GM12878 (cell line): ENCODE measurements at places on chromosomes 6 and 20. TPM values are rescaled to one million over a fixed set of nuclear protein-coding genes. Genes with fewer than 3 reads are reported as not detected.

PKHD1 gene
- 0.03 and 0.05 TPM in 2 replicates for total RNA-seq

OOEP gene
- not detected in 2 replicates for total RNA-seq

DNA sequence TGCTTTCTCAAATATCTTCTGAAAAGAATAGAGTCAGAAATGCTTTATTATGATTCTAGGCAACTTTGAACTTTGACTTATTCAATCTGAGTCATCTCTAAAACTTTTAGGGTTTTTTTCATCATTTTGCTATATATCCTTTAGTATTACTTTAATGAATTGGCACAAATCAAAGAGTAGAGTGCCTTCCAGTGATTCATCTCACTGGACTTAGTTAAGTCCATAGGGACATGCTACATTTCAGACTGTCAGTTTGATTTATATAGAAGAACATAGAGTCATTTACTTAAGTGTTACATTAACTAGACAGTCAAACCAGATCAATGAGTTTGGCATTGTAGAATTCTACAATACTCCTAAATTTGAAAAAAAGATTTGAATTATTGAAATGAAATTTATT is 1235.7 kb upstream of the MAP3K7 start:
- no peaks in the 10 kb centered on the region for H3K36me3 ChIP-seq
- no peaks in the 10 kb centered on the region for H3K4me1 ChIP-seq
- H3K27ac ChIP-seq = no peak overlapping the region
- H3K27me3 ChIP-seq = no peaks in the 10 kb centered on the region
- DNase-seq = no peak
- no peak overlapping the region for H3K4me3 ChIP-seq

DNA sequence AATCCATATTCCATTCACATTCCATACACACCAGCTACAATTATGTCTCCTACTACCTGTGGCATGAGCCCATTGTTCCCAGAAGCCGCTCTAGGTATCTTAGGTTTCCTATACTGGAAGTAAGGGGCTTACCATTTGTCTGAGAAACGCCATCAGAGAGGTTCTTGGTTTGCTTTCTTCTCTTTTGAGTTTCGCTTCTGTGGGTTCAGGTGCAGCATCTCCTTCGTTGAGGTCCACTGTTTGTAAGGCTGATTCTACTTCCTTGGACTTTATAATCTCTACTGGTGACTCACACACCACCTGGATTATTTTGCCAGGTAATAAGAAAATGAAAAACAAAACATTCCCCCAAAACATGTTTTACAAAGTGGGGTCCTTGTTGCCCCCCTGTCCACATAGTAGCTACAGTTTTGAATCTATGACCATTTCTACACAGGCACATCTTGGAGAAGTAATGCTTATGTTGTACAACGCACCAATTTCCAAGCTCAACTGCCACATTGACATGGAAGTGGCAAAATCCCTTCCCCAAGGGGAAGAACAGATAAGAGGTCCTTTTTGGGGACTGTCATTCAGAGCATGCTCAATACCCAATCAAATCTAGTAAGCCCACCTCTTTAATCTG is 103.5 kb downstream of the BCAS1 start:
- no peak overlapping the region for H3K27ac ChIP-seq
- H3K4me3 ChIP-seq = no peak overlapping the region
- DNase-seq = no peak
- no peaks in the 10 kb centered on the region for H3K4me1 ChIP-seq
- H3K36me3 ChIP-seq = no peaks in the 10 kb centered on the region

GRCh38 chr6:42525206-42525605 is 38.6 kb upstream of the UBR2 start:
- H3K27ac ChIP-seq = no peak overlapping the region
- peaks cover 15% of the 10 kb centered on the region for H3K4me1 ChIP-seq
- DNase-seq = no peak
- no peaks in the 10 kb centered on the region for H3K36me3 ChIP-seq

- H3K4me1 ChIP-seq = no peaks in the 10 kb centered on the region
- no peak overlapping the region for H3K27ac ChIP-seq
- H3K36me3 ChIP-seq = no peaks in the 10 kb centered on the region
- no peak for DNase-seq
- H3K4me3 ChIP-seq = no peak overlapping the region
These were observed 13.0 kb downstream of the SERPINB6 start for GRCh38 chr6:2958331-2958711.

DNA sequence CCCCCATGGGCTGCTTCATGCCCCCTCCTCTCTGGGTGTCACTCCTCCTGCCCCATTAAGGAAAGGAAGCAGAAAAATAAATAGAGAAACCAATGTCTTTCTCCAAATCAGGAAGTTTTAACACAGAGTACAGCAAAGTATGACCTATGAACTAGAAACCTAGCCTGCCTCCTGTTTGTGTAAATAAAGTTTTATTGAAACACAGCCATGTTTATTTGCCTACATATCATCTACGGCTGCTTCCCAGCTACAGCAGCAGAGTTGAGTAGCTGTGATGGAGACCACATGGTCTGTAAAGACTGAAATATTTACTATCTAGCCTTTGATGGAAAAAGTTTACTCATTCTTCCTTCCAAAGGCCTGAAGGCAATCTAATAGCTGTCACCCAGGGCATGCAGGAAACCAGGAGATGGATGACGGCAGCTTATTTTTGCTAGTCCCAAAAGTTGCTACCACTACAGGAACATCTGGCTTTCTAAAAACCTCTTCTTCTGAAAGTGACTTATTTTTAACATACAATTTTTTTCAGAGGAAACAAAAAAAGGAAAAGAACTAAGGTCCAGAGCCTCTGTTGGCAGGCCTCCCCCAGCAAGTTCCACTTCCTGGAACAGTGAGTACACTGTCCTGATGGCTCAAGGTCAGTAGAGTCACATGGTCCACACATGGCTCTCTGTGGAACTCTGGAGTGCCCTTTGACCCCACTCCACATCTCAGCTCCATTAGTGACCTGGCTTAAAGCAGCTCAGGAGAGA is 287.8 kb downstream of the PTPRT start:
- DNase-seq = no peak
- H3K4me3 ChIP-seq = no peak overlapping the region
- H3K27ac ChIP-seq = no peak overlapping the region
- H3K27me3 ChIP-seq = no peaks in the 10 kb centered on the region

- 0 out of 2 replicates have a peak, but pooled peaks cover 2% of the 10 kb centered on the region for H3K27me3 ChIP-seq
- no peak for DNase-seq
- no peak overlapping the region for H3K27ac ChIP-seq
These were observed 107.4 kb downstream of the PXDC1 start for GRCh38 chr6:3643921-3644738.

- H3K36me3 ChIP-seq = no peaks in the 10 kb centered on the region
- H3K4me1 ChIP-seq = peaks cover 72% of the 10 kb centered on the region
- no peak overlapping the region for H3K27ac ChIP-seq
These were observed 6.6 kb upstream of the CCR6 start for GRCh38 chr6:167116109-167116837.

DNA sequence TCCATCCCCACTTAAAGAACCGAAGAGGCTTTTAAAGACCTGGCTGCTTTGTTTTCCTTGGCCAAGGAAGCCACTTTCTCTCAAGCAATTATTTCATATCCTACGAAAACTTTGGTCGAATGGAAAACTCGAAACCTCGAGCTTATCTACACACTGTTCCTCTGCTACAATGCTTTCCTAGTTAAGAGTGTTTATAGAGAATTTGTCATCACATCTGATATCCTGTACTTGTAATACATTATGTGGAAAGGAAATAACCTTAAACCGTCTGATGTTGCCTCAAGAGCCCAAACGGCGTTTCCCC is 28.1 kb downstream of the TFAP2B start:
- DNase-seq = no peak
- no peaks in the 10 kb centered on the region for H3K4me1 ChIP-seq
- no peak overlapping the region for H3K27ac ChIP-seq
- no peak overlapping the region for H3K4me3 ChIP-seq

DNA sequence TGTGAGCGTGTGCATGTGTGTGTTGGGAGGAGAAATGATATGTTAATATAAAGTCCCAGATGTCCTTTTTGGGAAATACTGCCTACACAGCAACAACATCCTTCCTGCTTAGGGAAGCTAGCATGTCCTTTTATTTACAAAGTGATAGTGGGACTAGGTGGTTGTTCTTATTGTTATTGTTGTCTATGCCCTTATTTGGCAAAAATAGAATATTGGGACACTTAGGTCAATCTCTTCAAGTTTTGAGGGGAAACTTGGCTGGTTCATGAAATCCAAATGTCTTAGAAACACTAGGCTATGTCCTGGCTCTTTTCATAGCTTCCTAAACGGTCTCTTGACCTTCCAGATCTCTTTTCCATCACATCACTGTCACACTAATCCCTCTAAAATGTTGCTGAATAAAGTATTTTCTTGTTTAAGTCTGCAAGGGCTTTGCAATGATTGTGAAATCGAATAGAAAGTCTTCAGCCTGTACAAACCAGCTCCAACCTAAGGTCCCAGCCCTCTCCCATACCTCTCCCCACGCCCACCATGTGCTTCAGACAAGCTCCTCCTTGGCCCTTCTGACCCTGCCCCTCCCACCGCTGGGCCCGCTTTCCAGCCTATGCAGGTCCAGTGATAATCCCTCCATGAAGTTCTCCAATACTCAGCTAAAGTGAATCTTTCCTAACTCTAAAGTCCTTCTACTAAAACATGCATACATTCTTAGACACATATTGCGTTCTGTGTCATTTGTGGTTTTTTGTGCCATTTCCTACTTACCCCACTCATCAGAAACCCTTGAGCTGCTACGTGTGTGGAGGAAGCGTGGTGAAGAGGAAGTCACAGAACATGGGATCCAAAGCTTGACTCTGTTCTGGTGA is 205.1 kb downstream of the LY86 start:
- no peak overlapping the region for H3K27ac ChIP-seq
- peaks cover 28% of the 10 kb centered on the region for H3K4me1 ChIP-seq
- no peaks in the 10 kb centered on the region for H3K36me3 ChIP-seq
- H3K27me3 ChIP-seq = no peaks in the 10 kb centered on the region
- H3K4me3 ChIP-seq = no peak overlapping the region
- DNase-seq = no peak

DNA sequence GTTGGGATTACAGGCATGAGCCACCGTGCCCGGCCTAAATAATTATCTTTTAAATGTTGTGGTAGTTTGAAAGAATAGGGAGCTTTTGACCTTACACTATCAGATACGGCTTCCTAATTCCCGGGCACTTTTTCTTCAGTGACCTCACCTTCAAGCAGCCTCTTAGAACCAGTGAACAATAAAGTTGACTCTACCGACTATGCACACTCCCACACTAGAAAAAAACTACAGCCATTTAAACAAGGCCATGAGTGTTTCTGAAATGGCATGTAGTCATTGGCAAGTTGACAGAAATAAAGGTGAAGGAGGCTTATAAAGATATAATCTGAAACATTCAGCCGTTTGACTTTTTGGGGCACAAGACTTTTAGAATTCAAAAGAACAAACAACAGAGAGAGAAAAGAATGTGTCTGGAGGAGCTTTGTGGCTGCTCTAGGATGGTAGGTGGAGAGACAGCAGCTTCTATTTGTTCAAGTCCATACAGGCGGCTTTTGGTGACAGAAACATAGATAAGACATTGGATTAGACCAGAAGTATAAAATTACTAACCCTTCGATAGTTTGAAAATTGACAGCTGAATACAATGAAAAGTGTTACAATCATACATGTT is 75.2 kb downstream of the GJA1 start:
- H3K27me3 ChIP-seq = no peaks in the 10 kb centered on the region
- DNase-seq = no peak
- no peak overlapping the region for H3K4me3 ChIP-seq
- H3K4me1 ChIP-seq = no peaks in the 10 kb centered on the region
- H3K36me3 ChIP-seq = no peaks in the 10 kb centered on the region

- H3K36me3 ChIP-seq = no peaks in the 10 kb centered on the region
- DNase-seq = no peak
- no peak overlapping the region for H3K27ac ChIP-seq
- no peak overlapping the region for H3K4me3 ChIP-seq
- no peaks in the 10 kb centered on the region for H3K27me3 ChIP-seq
- no peaks in the 10 kb centered on the region for H3K4me1 ChIP-seq
These were observed 21.9 kb downstream of the FAM229B start for GRCh38 chr6:112109262-112109661.

DNA sequence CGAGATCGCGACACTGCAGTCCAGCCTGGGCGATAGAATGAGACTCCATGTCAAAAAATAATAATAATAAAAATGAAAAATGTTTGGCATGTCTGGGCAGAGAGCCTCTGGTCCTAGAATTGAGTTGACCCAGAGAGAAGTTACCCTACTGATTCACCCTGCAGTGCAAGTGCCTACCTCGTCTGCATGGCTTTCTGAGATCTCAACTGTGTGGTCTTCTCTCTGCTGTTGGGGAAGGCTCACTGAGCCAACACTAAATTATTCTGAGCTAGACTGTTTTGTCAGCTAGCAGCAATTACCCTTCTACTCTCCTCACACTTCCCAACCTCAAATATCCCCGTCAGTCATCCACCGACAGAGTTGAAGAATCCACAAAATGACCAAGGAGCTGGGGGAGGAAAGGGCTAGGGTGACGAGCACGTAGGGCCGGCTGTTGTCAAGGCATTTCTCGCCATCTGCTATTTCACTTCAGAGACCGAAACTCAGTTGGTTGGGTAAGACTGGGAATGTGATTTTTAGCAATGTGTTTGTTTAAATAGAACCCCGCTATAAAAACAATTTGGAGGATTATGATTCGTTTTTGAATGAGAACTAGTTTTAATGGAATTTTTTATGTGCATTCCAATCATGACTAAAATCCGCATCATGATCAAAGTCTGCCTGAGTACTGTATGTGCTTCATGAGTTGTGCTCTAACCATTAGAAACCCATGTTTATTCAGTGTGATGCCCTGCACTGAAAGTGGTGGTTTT is 9.4 kb downstream of the MAS1 start:
- H3K4me1 ChIP-seq = peaks cover 13% of the 10 kb centered on the region
- H3K27me3 ChIP-seq = no peaks in the 10 kb centered on the region
- H3K4me3 ChIP-seq = no peak overlapping the region
- no peaks in the 10 kb centered on the region for H3K36me3 ChIP-seq
- no peak overlapping the region for H3K27ac ChIP-seq

DNA sequence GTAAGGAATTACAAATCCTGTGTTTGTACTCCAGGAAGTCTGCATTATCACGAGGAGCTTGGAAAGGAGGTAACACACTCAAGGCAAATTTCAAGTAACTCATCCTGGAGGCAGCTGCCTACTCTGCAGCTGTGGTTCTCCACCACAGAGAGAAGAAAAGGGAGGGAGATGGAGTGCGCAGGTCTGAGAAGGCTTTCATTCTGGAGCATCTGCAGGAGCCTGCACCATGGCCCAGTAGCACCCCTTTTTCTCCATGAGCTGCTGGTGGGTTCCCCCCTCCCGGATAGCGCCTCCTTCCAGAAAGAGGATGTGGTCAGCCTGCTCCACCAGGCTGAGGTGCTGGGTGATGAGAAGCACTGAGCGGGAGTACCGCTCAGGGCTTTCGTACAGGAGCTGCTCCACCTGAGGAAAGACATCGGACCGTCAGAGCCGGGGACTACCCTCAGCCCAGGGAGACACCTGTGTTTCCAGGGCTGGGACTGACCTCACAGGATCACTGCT is 1.6 kb upstream of the PSMB8 start:
- H3K4me3 ChIP-seq = peak overlapping the region; percentile 96
- H3K36me3 ChIP-seq = peaks cover 56% of the 10 kb centered on the region
- H3K4me1 ChIP-seq = peaks cover 63% of the 10 kb centered on the region
- H3K27me3 ChIP-seq = no peaks in the 10 kb centered on the region
- peak overlapping the region; percentile 96 for H3K27ac ChIP-seq
